ENCODE measurements at places on chromosomes 16 and 17.
A peak's percentile ranks its signal among the peaks of the same experiment; 100 is the strongest.

- DNase-seq = no peak
Observed at GRCh38 chr16:7408700-7409365, 76.2 kb downstream of the RBFOX1 start.

- no peak for DNase-seq
Observed at GRCh38 chr16:78619811-78620210, 520.4 kb downstream of the WWOX start.

DNA sequence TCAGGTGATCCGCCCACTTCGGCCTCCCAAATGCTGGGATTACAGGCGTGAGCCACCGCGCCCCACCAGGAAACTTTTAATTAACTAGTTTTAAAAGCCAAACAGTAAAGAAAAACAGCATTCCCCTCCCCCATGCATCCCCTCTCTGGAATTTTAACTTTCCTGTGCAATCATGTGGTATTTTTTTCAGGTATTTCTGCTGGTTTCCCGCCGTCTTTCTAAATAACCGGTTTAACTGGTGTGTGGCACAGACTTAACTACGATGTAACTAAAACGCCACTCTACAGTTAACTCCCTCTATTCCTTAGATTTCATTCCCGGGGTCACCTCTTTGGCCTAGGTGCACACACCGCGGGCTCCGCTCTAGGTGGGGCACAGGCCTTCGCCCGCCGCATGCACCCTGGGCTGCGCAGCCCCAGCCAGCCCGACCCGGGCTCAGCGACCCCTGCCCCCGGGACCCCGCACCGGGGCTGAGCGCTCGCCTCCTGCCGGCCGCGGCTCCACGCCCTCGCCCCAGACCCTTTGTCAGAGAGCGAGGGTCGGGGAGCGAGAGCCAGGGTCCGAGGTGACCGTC is 15.1 kb upstream of the UTP6 start:
- no peak for DNase-seq

- DNase-seq = no peak
Observed at GRCh38 chr16:3874242-3874641, 6.3 kb downstream of the CREBBP start.

DNA sequence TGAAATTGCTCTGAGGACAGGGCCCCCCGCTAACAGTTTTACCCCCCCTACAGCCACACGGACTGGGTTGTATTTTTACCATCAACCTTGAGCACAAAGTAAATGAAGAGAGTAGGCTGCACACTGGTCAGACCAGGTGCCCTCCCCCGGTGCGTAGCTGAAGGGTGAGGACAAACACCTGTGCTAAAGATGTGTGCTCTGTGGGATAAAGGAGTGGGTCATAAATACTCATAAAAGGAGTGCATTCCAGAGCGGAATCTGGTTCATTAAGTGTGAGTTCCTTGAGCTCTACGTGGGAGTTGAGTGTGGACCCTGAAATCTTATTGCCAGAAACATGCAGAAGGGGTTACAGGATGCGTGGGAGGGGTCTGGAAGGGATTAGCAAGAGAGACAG is 217.0 kb downstream of the CCDC182 start:
- no peak for DNase-seq

GRCh38 chr16:74298104-74298503 is 1.5 kb downstream of the PSMD7 start:
- DNase-seq = no peak

DNA sequence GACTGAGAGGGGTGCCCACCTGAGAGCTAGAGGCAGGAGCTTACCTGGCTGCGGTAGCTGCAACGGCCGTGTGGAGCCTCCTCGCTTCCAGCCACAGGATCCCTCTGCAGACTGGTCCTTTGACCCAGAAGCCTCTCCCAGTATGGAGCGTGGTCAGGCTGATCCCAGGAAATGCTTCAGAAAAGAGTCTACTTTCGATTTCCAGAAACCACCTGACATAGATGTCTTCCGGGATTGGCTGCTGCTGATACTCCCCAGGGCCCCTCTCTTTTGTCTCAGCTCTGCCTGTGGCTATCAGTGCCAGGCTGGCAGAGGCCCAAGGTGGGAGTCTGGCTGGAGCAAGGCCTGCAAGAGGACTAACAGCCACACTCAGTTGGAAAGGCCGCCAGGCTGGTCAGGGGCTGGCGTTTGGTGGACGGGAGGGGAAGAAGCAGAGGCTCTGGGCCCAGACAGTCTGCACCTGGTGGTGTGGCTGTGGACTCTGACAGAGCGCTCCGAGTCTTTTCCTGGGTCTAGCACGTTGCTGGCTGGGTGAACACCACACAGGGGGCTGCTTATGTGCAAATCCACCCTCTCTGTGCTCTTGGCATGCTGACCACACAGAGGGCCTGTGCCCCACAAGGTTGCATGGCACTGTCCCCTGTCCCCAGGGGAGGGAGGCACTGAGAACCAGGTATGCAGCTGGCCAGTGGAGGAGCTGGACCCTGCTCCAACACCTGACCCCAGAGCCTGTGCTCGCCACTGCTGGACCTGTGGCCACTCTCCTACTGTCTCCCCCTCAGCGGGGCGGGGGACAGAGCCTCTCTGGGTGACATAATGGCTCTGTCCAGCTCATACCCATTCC is at the start of gene LGALS3BP:
TSS of gene LGALS3BP (minus strand) at position 144 of the 844 bp plus-strand sequence. CDS start 2,732 bp downstream, outside the sequence.
- peak; percentile 76 for DNase-seq

GRCh38 chr17:63514974-63515373 is 8.2 kb upstream of the KCNH6 start:
- DNase-seq = no peak

DNA sequence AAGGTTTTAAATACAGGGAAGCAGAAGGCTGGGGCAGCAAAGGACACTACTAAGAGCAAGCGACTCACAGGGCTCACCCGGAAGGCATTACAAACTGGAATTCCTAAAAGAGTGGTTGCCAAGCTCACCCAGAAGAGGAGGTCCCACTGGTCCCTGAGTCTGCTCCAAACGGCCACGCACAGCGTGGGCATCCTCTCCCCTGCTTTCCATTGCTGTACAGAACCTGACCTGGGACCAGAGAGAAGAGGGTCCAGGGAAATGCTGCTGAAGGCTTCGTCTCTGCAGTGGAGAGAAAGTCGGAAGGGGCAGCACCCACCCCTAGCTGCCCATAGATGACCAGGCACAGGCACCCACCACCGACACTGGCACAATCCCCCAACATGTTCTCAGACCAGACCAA is 67.2 kb downstream of the ADCY9 start:
- no peak for DNase-seq

DNA sequence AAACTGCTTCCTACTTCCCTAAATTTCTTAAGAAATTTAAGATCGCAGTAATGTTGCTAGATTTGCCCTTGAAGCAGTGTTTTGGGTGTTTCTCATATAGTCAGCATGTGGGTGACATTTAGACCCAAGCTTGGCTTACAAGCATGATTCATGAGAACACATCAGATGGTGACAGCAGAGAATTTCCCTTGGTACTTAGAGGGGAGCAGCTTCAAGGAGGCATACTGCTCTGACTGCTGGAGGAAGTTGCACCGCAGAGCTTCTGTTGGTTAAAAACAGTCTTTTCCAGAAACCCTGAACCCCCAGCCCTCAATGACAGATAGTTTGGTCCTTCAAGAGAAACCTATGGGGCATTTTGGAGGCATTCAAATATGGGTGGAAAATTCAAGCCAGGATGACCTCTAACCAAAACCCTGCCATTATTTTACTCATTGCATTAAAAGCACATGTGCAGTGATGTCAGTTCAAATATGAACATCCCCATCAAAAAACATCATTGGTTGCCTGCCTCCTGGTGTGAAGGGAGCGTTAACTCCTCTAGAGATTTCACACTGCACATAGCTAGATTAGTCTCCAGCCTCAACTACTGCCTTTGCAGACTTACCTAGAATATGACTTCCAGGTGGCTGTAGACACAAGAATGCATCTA is 201.5 kb upstream of the CACNG5 start:
- DNase-seq = no peak

GRCh38 chr17:80805032-80805751 is 186.4 kb upstream of the CHMP6 start:
- DNase-seq = peak; percentile 33

GRCh38 chr17:69066482-69066881 is 5.8 kb upstream of the ABCA9 start:
- no peak for DNase-seq

- DNase-seq = no peak
Observed at GRCh38 chr17:66850692-66851091, 15.8 kb downstream of the CACNG5 start.

- DNase-seq = peak; percentile 99
Observed at GRCh38 chr17:48636177-48637018, 10.2 kb upstream of the HOXB9 start.

DNA sequence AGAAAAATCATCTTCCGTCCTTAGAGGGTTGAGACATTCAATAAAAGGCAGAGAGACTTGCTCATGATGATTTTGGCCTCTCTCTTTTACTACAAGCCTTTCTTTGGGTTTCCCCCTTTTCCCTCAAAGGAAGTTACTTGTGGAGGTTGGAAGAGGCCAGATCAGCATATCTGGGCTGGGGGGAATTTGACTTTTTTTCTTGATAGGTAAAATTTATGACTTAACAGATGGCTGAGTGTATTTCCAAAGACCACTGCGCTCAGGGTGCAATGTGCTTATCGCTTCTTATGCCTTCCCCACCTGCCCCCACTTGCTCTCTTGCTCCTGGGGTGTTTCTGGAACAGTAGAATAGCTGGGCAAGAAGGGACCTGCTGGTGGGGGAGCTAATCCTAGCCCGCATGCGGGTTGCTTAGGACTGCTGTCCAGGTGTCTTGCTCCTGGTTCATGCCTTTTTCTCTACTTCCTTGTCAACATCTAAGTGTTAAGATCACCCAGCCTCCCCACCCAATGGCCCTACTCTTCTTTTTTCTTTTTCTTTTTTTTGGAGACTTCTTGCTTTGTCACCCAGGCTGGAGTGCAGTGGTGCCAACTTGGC is 131.9 kb downstream of the MSI2 start:
- no peak for DNase-seq

GRCh38 chr17:71488851-71489250 is 632.0 kb upstream of the SOX9 start:
- no peak for DNase-seq

GRCh38 chr16:73047536-73048291 is at the start of gene ZFHX3:
Gene ZFHX3 (minus strand): TSS chr16:73048128. CDS start chr16:72960145, 87,983 bp downstream.
- peak; percentile 83 for DNase-seq

- no peak for DNase-seq
Observed at GRCh38 chr17:30832438-30833124, 815 bp downstream of the ATAD5 start.

- no peak for DNase-seq
Observed at GRCh38 chr16:57009643-57010170, 20.4 kb downstream of the NLRC5 start.

DNA sequence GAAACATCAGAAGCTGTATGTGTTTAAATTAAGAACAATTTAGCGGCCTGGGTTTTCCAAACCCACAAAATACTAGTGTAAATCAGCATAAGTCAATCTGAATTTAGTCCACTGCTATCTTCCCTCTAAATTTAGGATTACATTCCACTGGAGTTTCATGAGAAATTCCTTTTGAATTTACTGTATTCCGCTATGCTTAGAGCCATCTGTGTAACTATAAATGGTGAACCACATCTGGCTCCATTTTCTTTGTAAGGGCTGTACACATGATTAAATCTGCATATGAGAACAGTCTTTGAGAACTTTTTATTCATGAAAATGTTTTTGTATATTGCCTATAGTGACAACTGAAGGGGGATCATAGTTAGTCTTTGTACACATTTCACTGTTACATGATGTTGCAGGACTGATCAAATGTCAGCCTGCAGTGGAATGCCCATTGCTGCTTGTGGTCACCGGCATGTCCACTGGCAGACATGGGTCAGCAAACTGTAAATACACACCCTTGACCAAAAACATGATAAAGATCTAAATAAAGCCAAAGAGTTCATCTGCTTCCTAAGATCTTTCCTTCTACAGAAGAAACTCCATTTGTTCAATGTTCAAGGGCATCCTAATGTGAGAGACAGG is 36.8 kb downstream of the RPGRIP1L start:
- no peak for DNase-seq

- DNase-seq = no peak
Observed at GRCh38 chr17:29061036-29061435, 18.1 kb downstream of the PIPOX start.

- no peak for DNase-seq
Observed at GRCh38 chr16:56191835-56192634, 746 bp downstream of the GNAO1 start.

DNA sequence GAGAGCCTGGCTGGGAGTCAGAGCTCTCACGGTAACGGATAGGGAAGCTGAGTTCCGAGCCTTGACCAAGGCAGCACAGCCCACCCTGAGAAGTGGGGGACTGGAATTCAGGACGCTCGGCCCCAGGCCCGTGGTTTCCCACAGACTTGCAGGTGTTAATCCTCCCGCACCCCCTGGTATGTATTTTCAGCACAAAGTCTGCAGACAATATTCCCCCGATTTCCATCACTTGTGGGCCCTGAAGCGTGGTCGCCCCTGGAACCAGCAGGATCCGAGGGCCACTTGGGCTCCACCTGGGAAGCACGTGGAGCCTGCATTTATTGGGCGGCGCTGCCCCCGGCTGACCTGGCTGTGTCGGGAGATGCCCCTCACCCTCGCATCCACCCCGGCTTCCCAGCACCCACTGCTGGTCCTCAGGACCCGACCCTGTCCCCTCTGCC is 60.2 kb downstream of the WSB1 start:
- DNase-seq = peak; percentile 55

GRCh38 chr17:57915544-57915943 is 39.7 kb downstream of the CUEDC1 start:
- no peak for DNase-seq

DNA sequence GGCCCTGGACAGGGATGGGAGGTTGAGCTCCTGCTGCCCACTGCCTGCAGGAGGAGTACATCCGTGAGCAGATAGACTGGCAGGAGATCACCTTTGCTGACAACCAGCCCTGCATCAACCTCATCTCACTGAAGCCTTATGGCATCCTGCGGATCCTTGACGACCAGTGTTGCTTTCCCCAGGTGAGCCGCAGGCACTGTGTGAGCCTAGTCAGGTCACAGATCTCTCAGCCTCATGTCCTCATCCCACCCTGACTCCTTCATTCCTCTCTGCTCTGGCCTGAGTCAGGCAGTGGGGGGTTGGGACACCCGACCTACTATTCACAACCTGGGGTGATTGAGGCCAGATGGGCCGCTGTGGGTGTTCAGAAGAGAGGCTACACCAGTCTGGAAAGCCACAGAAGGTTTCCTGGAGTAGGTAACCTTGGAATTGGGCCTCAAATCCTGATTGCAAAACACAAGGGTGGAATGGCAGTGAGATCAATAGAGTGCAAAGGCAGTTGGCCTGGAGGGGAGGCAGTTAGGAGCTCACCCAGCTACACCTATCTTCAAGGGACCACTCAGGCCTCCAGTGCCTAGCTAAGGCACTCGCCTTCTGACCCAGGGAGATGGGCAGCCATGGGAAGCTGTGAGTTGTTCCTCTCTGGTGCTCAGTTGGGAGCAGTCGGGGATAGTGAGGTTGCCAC is 29.7 kb downstream of the MYO15A start:
- no peak for DNase-seq

GRCh38 chr17:35073991-35074627 is 10.6 kb upstream of the RFFL start:
- no peak for DNase-seq

GRCh38 chr16:81155769-81156168 is 59.6 kb upstream of the GCSH start:
- no peak for DNase-seq

- no peak for DNase-seq
Observed at GRCh38 chr17:49445591-49445990, 30.9 kb upstream of the PHB1 start.
